Heart right ventricle (tissue), 16 donors: ENCODE measurements at places on chromosomes 12 and 14.

DNA sequence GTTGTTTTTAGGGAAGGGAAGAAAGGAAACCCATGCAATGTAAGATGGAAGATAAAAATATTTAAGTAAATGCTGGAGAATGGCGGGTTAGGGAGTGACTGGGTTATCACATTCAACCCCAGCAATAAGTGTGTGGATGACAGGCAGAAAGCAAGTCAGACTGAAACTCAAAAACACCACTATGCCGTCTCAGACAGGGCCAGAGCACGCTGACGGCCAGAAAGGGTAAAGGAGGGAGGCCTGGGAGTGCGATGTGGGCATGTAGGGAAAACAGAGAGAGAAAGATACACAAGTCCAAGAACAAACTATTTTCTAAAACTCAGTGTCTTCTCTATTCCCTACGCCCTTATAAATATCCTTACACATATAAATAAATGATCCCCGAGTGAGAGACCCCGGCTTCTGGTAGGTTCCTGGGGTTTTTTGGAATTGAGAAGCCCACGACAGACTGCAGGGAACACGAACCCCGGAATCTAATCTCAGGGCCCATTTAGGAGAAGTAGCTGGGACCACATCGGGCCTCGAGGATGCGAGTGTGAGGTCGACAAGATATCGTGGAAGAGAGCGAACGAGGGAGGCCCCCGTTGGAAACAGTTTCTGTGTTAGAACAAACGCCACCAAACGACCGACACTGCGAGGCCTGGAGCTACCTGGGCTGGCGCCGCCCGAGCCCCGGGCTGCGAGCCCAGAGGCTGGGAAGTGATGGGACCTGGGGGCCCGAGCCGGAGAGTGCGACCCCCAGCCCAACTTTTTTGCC is 735 bp upstream of the OTX2 start:
- DNase-seq, result no peak

DNA sequence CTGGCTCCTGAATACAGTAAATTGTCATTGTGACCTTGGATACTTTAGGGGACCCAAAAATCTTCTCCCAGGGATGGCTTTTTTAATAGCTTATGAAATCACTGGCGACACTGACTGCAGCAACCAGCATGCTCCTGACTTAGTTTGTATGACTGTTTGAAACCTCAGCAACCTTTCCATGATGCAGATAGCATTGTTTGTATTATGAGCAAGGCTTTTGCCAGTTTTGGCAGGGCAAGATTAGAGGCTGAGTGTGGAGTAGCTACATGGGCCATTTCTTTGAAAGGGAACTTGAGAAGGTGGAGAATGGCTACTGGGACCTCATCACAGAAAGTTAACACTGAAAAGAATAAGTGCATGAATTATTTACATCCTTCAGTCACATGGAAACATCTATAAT is 50.9 kb downstream of the SLC4A8 start:
- DNase-seq, result no peak

DNA sequence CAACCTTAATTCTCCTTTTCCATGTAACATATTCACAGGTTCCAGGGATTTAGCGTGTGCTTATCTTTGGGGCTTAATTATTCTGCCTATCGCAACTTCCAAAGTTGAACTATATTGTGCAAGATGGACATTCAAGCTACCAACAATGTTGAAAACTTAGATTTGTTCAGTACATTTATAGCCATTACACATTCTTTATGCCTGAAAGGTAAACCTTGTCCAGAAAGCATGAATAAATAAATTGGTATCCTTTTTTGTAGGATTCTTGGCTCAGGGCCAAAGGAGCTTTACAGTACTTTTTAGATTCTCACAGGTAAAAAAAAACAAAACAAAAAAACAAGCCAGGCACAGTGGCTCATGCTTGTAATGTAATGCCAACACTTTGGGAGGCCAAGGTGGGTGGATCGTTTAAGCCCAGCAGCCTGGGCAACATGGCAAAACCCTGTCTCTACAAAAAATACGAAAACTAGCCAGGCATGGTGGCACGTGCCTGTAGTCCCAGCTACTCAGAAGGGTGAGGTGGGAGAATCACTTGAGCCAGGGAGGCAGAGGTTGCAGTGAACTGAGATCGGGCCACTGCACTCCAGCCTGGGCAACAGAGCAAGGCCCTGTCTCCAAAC is 3.3 kb downstream of the C12orf56 start:
- DNase-seq, result no peak

DNA sequence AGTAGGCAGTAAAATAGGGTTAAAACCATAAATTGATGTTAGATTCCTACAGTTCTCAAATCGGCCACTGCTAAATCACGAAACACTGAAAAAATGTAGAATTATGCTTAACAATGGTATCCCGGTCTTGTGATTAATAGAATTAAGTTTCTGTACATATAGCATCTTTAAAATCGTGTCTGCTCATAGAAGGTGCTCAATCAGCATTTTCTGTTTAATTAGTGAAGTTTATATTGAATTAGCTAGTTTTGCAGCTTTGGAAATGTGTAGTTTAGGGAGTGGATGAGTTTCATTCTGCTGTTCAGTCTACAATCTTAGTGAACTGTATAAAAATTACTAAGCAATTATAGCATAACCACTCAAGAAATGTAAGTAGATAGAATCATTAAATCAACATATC is 1075.8 kb upstream of the FLRT2 start:
- no peak for DNase-seq
